ENCODE measurements at places on chromosomes 16 and 17.
A peak's percentile ranks its signal among the peaks of the same experiment; 100 is the strongest.

DNA sequence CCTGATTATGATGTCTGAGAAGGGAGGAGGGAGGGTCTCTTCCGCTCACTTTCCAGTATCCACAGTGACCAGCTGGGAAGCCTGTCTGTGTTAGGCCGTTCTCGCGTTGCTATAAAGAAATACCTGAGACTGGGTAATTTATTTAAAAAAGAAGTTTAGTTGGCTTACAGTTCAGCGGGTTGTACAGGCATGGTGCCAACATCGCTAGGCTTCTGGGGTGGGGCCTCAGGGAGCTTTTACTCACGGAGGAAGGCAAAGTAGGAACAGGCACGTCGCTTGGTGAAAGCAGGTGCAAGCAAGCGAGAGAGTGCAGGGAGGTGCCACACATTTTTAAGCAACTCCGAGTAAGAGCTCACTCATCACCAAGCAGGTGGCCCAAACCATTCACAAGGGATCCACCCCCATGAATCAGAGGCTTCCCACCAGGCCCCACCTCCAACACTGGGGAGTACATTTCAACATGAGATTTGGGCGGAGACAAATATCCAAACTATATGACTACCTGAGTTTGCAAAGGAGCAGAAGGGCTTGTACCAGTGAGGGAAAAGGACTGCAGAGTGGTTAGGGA lies 137.5 kb downstream of the CCDC182 start:
- peak; percentile 89 for DNase-seq

- no peak for DNase-seq
Measured at GRCh38 chr17:72802726-72803125, 289.8 kb downstream of the SLC39A11 start.

DNA sequence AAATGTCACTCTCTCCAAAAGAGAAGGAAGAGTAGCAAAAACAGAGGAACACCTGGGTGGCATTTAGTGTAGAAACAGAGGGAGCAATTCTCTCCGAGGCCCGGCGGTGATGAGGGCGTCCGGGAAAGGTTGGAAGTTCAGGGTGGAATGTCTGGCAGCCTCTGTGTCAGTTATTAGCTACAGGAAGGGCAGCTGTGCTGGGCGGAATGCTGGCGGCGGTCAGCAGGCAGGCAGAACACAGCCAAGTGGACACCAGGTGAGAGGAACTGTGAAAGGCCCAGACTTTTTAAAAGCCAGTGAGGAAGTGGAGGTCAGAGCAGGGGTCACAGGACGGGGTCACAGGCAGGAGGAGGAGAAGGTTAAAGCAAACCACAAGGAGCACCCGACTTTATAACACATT lies 238.1 kb downstream of the NTN1 start:
- DNase-seq: no peak

DNA sequence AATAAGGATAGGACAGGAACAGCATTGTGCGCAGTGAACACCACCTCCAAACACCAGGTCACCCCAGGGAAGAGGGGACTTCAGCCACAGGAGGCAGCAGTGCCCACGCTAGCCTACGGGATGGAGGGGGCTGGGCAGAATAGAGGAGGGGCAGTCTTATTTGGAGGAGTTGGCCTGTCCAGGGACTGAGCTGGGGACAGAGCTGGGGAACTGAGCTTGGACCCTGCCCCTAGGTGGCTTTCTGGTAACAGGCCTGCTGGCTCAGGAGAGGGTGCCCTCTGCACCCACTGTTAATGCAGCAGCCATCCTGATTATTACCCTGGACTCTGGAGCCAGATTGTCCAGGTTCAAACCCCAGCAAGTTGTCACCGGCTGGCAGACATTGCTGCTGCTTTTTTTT lies 9.3 kb downstream of the CCDC102A start:
- DNase-seq: no peak

GRCh38 chr17:40361063-40361924 lies 3.2 kb downstream of the GJD3 start:
- no peak for DNase-seq

DNA sequence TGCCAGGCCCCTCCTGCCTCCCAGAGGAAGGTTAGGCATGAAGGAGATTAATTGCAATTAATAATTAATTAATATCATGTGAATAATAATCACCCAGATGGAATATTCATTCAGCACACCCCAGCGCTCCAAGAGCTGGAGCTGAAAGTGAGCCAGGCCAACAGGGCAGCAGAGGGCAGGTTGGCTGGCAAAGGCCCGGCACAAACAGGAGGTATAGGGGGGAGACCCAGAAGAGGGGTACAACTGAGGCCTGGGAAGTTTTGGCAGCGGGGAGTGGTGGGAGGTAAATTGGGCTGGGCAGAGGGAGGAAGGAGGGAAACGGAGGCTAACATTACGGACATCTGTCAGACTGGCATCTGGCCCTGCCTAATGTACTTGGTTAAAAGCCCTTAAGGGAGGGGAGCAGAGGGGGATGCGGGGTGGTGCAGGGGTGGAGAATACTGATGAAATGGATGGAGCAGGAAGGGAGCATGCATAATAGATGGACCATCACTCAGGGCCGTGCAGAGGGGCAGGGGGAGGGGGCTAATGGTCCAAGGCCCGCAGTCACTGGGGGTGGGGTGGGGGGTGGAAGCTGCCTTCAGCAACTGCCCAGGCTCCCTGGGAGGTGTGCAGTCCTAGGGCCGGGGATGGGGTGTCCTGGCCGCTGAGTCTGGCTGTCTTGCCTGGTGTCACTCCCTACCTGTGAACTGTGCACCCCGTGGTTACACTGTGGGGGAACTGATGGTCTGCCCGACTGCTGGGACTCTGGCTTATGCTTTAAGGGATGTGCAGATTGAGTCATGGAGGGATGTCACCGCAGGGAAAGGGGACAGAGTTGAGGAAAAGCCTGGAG lies 1.9 kb downstream of the ADAM11 start:
- DNase-seq: no peak

GRCh38 chr17:3929764-3930163 lies 13.5 kb upstream of the P2RX1 start:
- DNase-seq: no peak

DNA sequence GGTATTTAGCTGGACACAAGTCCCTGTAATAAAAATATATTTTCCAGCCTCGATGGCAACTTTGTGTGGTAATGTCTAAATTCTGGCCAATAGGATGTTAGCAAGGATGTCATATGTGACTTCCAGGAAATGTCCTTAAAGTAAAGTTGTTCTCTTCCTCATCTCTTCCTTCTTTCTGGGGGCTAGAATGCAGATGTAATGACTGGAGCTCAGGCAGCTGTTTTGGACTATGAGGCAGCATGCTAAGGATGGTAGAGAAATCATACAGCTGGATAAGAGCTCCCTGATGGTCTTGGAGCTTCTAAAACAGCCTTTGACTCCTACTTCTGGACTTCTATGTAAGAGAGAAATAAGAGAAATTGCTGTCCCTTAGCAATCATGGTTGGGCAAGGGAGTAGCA lies 16.9 kb upstream of the MAPT start:
- no peak for DNase-seq

GRCh38 chr17:32493976-32494513 lies 7.3 kb downstream of the CDK5R1 start:
- DNase-seq: no peak

DNA sequence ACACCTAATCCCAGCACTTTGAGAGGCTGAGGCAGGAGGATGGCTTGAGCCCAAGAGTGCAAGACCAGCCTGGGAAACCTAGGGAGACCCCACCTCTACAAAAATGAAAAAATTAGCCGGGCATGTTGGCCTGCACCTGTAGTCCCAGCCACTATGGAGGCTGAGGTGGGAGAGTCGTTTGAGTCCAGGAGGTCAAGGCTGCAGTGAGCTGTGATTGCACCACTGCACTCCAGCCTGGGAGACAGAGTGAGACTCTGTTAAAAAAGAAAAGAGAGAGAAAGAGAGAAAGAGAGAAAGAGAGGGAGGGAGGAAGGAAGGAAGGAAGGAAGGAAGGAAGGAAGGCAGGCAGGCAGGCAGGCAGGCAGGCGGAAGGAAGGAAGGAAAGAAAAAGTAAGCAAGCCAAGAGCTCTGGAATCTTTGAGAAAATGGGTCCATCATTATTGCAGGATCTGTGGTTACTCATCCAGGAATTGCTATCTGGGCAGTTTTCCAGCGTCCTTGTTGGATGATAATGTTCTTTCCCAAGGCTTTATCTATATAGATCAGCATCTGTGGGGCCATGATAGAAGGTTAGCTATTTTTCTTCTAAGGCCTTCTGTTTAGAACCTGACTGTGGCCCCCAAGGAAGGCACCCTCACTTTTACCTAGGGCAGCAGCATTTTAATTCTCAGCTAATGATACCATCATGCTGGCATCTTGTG lies 533.2 kb upstream of the CDH5 start:
- DNase-seq: peak; percentile 27

DNA sequence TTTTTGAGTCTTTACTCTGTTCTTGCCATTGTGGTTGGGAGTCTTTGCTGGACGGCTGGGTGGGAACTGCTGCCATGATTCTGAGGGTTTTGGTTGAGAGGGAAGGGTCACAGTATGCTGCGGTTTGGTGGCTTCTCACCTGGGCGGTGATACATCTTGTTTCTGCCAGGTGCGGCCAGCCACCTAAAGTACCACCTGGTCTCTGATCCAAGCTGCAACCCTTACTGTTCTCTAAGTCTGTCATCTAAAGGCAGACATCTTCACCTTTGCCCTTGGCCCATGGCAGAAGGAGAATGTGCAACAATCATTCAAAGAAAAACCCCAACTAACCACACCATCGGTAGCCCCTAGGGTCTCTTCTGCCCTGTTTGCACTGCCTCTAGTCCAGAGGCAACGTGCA lies 19.6 kb upstream of the MPO start:
- no peak for DNase-seq

DNA sequence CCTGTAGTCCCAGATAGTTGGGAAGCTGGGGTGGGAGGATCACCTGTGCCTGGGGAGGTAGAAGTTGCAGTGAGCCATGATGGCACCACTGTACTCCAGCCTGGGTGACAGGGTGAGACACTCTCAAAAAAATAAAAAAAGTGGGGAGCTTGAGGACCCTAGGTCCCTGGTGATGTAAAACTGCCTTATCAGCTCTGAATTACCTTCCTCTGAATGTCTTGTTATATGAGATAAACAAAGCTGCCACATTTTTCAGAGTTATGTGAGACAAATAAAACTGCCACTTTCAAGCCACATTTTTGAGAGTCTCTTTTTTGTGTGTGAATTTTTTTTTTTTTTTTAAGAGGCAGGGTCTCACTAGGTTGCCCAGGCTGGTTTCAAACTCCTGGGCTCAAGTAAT lies 32.0 kb upstream of the B4GALNT2 start:
- no peak for DNase-seq

DNA sequence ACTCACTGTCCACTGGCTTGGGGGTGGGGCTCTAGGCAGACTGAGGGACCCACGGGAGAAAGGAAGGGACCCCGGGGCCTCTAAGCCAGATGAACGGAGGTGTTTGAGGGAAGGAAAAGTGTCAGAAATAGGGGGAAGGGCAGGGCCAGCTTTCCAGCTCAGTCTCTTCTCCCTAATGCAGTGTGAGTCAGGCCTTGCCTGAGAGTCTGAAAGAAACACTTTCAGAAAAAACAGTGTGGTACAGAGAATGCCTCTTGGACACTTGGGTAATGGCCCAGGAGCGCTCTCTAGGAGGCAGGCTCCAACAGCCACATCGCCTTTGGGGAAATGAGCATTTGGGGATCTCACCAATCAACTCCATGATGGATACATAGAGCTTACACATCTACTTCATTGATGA lies 46.9 kb downstream of the NDEL1 start:
- DNase-seq: no peak

DNA sequence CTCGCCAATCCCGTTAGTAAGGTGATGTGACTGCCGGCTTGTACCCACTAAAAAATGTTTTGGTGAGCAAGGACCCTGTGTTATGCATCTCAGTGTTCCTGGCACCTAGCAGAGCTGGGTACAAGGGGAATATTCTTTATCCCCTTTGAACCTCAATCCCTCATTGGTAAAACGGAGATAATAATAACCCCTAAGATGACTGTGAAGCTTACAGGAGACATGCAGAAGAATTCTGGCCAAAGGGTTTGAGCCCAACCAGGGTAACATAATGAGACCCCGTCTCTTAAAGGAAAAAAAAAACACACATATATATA lies 896 bp downstream of the GGA2 start:
- DNase-seq: no peak

GRCh38 chr17:76204277-76204676 lies 36.0 kb downstream of the RNF157 start:
- peak; percentile 68 for DNase-seq

Measured in bronchial epithelial cell (primary cell).